ENCODE measurements at places on chromosomes 7 and 10.

- DNase-seq = no peak
Observed at GRCh38 chr7:130147710-130148325, 57.4 kb downstream of the TMEM209 start.

DNA sequence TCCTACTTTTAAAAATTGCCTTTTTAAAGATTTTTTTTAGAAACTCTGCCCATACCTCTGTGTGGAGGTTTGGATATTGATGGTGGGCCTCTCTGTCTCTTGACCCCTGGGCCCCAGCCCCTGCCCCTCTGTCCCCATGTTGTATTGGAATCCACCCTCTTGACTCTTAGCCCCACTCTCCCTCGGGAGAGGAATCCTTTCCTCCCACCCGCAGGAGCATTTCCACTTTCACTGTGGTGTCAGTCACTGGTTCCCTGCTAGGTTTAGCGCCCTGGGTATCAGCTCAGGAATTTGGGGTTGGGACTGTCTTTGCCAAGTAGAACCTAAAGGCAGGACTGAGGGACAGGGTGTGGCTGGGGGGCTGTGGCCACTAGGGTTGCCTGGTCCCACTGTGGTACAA, 10.1 kb downstream of the PFKFB3 start:
- DNase-seq = no peak

- no peak for DNase-seq
Observed at GRCh38 chr7:82805527-82805960, 357.1 kb downstream of the PCLO start.

GRCh38 chr10:103445366-103445765, 6.8 kb downstream of the CALHM2 start:
- no peak for DNase-seq

DNA sequence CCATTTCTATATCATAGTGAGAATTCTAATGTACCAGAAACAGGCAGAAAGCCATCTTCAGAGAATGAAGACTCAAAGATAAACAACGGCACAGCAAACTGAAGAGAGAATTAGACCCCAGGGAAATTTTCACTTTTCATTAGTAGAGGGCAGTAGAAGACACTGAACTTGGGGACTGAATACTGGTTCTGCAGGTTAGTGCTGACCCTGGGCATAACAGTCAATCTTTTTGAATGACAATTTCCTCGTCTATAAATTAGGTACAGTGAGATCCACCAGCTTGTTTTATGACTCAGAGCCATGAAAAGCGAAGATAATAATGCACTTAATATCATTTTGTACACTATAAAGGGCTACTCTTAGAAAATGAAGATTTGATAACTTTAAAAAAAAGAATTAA, 13.7 kb downstream of the FKBP14 start:
- DNase-seq = no peak

DNA sequence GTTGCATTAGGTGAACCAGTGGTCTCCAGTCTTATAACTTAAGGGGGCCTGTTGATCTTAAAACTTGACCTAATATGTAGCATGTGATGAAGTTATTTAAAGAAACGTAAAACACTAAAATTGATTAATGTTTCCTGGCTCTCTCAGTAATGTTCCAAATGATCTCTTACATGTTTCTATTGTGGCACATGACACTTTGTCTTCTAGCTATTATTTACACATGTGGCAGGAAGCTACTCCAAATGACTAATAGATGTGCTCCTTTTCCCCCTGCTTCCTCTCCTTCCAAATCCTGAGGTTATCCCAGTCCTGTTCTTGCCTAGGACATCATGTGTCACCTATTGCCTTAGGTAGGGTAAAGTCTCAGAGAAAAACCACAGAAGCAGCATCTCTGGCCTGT, 89.4 kb downstream of the FAS start:
- no peak for DNase-seq

DNA sequence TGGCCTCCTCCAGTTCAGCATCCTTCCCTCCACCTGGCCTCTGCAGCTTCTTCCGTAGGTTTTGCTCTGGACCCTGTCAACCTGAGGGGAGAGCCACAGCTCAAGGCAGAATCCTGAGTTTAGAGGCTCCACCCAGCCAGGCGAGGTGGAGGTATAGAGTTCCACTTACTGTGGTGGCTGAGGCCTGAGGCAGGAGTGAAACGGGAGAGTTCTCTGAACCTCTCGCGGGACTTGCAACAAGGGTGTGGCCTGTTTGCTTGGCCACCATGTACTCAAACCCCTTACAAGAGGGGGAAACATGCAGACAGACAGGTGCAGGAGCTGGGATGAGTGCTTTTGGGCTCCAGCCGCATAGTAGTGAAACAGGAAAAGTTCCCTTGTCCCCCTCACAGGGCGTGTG, 154.0 kb upstream of the C7orf33 start:
- DNase-seq = no peak

DNA sequence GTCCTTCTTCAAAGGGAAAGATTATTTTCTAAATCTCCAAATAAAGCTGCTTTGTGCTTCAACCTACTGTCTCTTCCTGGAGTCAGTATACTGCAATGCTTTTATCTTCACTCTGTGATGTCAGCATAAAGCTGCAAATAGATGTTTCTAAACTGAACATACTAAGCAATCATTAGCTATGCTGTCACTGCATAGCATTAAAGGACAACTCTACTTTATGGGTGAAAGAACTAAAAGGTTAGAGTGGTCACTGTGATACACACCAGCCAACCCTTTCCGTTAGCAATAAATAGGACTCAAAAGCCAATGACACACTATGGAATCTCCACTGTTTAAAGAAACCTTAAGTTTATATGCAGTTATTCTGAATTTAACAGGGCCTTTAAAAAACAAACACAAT, 1.8 kb downstream of the CCDC186 start:
- DNase-seq = no peak

GRCh38 chr7:115476671-115477181, 553.8 kb downstream of the TFEC start:
- no peak for DNase-seq

- DNase-seq = no peak
Observed at GRCh38 chr7:114988026-114988425, 66.1 kb downstream of the MDFIC start.

GRCh38 chr10:43315535-43316207, 48.8 kb upstream of the RASGEF1A start:
- DNase-seq = no peak

GRCh38 chr7:87003872-87004798, 55.3 kb downstream of the ELAPOR2 start:
- DNase-seq = no peak

All from CD4-positive, alpha-beta T cell treated with Interleukin-6 at 100 ng/mL for 8 hours (primary cell).